ENCODE measurements at places on chromosomes 7 and 10.
A peak's percentile ranks its signal among the peaks of the same experiment; 100 is the strongest.

- no peak for DNase-seq
Observed at GRCh38 chr7:99928994-99929729, at the start of gene GJC3. Gene GJC3, minus strand, starts transcription at chr7:99929620. Its CDS starts 0 bp downstream, at chr7:99929620.

DNA sequence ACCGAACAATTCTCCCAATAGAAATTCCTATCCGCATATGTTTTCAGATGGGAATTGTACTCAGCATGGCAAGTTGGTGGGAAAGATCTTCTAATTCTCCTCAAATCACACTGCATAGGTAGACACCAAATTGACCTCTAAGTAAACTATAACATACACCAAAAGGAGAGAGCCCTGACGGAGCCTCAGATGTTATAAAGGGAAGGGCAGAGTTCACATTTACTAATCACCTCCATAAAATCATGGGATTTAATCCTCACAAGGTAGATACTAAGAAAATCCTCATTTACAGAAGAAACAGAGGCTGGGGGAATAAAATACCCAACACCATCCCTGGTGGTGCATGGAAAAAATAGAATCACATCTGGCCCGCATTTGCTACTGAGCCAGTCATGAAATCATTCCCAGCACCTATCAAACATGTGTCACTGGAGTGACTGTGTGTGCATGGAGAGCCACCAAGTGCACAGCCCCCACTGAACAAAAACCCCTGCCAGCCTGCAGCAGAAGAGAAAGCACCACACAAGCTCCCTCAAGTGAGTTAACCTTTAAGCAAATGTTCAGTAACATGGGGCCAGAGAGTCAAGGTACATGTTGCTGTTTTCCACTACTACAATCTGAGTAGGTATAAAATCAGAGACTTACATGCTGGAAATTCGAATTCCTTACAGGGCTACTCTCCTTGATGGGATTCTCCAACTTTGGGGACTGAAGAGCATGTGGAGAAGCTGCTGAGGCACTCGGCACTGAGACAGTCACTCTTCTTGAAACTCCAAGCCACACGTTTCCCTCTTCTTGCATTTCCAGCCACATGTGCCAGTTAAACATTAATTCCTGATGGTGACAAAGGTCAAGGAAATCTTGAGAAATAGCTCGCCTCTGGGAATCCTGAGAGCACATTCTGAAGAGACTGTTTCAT, at the start of gene DDC:
Gene DDC, minus strand, starts transcription at position 766 of the 919 bp plus-strand sequence. CDS start 21,320 bp downstream, outside the sequence.
- DNase-seq: no peak

GRCh38 chr7:42831718-42832522, 80.0 kb downstream of the C7orf25 start:
- no peak for DNase-seq

DNA sequence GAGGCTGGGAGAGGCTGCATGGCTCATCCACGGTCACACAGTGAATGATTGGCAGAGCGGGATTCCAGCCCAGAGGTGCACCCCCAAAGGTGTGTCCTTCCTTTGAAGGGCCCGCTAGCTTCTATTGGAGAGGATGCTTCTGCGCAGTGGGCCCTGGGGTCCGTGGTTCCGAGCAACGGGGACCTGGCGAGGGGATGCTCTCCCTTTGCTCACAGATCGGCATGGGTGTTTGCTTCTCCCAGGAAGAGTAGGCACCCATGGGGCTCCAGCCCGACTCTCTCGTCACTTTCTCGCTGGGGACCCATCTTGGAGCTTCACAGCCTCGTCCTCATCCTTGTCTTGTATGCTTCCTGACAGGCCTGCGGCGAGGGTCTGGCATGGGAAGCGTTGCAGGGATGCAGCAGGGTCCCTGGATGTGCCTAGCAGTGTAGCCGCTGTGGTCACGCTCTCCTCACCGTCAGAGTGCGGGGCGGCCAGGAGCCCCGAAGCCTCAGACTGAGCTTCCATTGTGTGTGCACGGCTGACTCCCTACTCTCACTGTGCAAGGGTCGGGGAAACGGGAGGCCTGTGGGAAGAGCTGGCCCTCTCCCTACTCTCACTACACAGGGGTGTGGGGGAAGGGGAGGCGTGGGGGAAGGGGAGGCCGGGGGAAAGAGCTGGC, 538.5 kb upstream of the FOXK1 start:
- no peak for DNase-seq

- no peak for DNase-seq
Observed at GRCh38 chr7:150410131-150410530, 31.0 kb downstream of the ZNF775 start.

GRCh38 chr10:118850418-118851061, 95.8 kb upstream of the CACUL1 start:
- peak; percentile 58 for DNase-seq

DNA sequence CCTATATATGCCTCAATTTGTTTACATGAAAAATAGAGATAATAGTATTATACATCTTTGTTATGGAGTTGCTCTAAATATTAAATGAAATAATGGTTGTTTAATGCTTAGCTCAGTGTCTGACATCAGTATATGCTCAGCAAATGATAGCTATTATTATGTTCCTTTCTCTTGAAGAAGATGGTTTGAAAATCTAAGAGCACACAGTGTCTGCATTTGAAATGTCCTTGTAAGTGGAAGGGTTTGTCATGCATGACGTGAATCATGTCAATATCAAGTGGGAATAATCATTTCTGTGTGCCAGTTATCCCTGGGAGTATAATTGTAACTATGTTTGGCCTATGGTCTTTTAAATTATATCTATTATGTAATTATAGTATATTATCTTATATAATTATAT, 377.5 kb upstream of the SORCS1 start:
- no peak for DNase-seq

- DNase-seq: no peak
Observed at GRCh38 chr7:45211066-45211465, 53.5 kb downstream of the RAMP3 start.

DNA sequence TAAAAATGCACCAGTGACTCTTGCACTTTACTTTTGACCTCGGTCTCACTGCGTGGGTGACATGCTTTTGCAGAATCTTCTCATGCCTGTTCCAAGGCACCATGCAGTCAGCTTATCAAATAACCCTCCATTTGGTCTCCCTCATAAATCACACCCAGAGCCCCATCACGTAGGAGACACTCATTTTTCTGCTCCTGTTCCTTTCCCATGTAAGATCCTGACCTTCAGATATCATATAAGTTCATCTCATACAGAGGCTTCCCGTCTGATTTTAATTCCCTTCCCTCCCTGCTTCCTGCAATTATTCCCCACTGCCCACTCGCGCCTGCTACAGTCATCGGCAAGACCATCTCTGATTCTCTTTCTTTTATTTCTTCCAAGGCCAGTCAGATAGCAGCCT, 1226.3 kb upstream of the AUTS2 start:
- no peak for DNase-seq

DNA sequence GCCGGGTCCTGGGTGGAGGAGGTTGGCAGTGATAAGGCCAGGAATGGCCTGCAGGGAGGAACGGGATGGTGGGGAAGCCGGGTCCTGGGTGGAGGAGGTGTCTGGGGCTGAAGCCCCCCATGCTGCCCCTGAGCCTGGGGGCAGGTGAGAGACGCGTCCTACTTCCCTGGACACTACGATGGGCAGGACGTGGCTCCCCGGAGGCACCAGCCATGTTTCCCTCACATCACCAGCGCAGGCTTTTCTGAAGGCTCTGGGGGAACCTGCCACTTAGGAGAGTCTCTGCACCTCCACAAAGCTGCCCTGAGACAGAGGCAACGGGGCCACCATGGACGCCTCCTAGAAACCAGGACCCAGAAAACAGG, 324.8 kb downstream of the DNAJB6 start:
- DNase-seq: no peak

- no peak for DNase-seq
Observed at GRCh38 chr10:44065788-44066526, 318.9 kb downstream of the CXCL12 start.

GRCh38 chr10:13337128-13337826, 10.8 kb downstream of the SEPHS1 start:
- DNase-seq: no peak

- no peak for DNase-seq
Observed at GRCh38 chr10:119256030-119256429, 48.7 kb downstream of the GRK5 start.

DNA sequence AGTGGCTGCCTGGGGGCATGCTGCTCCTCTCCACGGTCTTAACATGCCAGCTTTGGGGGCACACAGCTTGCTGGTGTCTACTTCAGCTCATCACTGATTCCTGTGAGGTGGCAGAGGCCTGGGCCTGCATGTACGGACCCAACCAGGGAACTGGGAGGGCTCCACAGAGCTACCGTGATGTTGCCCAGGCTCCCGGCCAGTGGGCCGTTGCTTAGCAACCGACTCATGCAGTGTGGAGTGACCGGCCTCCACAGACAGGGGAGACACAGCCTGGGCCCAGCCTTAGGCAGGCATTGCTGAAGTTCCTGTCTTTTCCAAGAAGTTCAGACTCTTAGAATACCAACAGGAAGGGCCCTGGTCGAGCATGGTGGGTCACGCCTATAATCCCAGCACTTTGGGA, 25.8 kb upstream of the SH2B2 start:
- no peak for DNase-seq

DNA sequence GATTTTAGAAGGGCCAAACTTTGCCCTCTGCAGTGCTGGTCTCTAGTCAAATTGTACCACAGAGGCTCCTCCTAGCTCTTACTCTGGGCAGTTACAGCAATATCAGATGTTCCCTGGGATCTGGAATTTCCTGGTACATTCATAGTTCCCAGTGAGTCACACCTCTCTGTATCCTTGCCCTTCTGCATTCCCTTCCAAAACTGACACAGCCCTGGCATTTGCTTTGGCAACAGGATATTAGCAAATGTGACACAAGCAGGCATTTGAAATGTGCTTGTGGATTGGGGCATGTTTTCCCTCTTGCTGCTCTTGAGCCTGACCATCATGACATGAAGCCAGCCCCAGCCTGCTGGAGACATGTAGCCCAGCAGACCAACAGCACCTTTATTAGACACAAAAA, 284.7 kb upstream of the AKR1E2 start:
- no peak for DNase-seq

GRCh38 chr7:121513105-121513504, 117.0 kb upstream of the FAM3C start:
- no peak for DNase-seq

DNA sequence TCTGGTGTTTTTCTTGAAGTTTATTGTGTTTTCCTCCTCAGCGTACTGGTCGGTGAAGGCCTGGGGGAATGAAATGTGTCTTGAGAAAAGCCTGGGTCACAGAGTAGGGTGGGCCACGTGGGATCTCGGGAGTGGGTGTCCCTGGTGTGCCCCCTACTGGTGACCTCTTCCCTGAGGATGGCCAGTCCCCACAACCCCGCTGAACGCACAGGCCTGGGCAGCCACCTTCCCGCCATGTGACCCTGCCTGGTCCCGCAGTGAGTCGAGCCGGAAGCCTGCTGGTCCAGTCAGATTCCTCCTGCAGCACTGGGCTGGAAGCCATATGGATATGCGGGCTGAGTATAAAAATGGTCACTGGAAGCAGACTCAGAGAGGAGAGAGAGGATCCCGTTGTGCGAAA, 52.9 kb upstream of the GNA12 start:
- DNase-seq: no peak

GRCh38 chr7:143252006-143252405, 11.2 kb upstream of the GSTK1 start:
- no peak for DNase-seq

DNA sequence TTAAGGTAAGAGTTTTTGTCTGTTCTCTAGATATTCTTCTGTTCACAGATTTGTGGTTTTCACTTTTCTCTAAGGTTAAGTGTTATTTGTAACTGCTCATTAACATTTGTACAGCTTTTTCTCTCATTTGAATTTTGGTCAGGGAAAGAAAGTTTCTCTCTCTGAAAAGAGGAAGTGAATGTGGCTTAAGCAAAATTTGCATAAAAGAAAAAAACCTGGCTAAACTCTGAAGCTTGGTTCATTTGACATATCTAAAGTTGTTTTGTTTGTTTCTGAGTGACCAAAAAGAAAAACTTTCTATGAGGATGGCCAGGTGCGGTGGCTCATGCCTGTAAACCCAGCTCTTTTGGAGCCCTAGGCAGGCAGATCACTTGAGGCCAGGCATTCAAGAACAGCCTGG, 22.0 kb upstream of the SLC26A4 start:
- no peak for DNase-seq

- DNase-seq: no peak
Observed at GRCh38 chr7:99406557-99406956, 1.8 kb downstream of the PDAP1 start.

DNA sequence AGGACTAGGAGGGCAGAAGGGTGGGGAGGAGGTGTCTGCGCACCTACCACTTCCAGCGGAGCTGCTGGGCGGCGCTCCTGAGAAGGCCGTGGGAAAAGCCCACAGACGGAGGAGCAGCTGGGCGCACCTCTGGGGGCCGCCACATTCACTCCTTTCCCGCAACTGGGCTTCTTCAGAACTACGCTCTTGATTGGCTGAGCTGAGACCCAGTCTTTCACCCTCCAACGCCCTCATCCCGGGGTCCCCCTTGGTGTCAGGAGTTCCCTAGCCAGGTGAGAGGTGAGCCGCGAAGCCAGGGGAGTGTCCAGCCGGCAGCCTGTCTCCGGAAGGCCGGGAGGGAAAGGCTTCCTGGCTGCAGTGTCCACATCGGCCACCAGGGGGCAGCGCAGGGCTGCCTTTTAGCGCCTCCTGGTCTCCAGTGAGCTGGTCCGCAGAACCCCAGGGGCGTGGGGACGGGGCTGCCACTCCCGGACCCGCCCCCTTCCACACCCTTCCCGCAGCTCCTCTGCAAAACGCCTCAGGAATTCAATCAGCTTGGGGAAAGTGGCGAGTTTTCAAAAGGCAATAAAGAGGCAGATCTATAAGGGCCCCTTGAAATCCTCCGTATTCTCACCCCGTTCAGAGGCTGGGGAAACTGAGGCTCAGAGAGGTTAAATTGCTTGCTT, 98.8 kb downstream of the CHST15 start:
- DNase-seq: peak; percentile 81

DNA sequence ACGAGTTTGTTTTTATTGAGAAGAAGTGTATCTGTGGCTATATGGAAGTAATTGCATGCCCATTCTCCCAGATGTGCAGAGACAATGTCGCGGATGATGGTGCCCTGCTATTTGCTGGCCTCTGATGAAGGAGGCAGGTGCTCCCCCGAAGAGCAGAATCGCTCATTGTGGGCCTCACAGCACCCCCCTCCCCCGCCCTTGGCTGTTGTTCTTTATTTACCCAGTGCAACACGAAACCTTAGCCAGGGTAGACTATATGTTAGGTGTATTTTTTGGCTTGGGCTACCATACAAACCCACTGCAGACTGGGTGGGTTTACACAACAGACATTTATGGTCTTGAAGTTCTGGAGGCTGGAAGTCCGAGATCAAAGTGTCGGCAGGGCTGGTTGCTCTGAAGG, 3.4 kb upstream of the ADCY1 start:
- DNase-seq: no peak

DNA sequence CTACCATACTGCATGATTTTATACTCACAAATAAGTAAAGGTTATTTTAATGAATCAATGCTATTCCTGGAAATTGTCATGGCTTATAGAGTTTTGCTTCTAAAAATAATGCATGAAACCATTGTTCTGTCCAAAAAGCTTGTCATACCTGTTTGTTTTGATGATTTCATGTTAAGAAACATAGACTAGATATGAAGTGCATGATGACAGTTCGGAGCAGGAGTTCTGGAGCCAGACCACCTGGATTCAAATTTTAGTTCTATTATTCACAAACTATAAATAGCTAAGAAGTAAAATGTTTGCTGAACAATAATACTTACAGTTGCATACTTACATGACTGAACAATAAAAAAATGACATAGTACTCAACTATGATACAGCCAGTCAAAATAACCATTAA, 107.0 kb upstream of the AKR1E2 start:
- DNase-seq: no peak

GRCh38 chr10:17649052-17649451, 5.1 kb downstream of the STAM start:
- DNase-seq: no peak

- no peak for DNase-seq
Observed at GRCh38 chr7:85162721-85163120, 24.1 kb downstream of the SEMA3D start.

GRCh38 chr7:99365318-99366141, 9.0 kb upstream of the ARPC1B start:
- DNase-seq: peak; percentile 67
